Posterior vena cava (tissue), 2 donors: ENCODE measurements at places on chromosomes 5 and 9. TPM values are rescaled to one million over a fixed set of nuclear protein-coding genes. Genes with fewer than 3 reads are reported as not detected.

SH2D3C gene
- 13.7 TPM for total RNA-seq

LRRC19 gene
- total RNA-seq = not detected

DNA sequence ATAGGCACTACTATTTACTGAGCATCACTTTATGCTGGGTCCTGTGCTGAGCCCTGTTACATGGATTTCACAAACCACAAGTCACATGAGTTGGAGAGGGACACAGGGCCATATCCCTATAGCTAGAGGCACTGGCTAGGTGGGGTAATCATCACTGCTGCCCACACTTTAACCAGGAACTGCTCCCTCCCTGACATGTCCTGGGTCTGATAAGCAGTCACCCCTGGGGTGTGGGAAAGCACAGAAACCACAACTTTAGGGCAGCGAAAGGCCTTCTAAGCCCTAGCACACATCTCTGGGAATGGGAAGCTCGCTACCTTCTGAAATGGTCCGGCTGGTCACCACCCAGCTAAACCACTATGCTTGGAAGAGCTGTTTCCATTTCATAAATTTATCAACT lies 15.0 kb downstream of the TBC1D2 start:
- no peak for DNase-seq

DNA sequence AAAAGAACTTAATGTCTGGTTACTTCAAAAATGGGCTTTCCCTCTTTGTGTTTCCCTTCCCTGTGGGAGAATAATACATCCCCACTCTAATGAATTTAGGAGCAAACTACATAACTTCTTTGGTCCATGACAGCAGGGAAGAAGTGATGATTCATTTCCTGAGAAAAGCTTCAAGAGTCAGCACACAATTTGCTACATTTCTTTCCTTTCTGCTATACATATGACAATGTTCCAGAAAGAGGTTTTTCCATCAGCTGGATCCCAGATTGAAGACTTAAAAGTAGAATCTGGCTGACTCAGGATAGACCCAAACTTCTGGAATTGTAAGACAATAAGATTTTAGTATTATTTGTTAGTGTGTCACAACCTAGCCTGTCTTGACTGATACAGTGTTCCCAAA lies 126.1 kb downstream of the DRD1 start:
- no peak for DNase-seq

- no peak for DNase-seq
Measured at GRCh38 chr5:58475404-58475803, 15.5 kb upstream of the PLK2 start.

DNA sequence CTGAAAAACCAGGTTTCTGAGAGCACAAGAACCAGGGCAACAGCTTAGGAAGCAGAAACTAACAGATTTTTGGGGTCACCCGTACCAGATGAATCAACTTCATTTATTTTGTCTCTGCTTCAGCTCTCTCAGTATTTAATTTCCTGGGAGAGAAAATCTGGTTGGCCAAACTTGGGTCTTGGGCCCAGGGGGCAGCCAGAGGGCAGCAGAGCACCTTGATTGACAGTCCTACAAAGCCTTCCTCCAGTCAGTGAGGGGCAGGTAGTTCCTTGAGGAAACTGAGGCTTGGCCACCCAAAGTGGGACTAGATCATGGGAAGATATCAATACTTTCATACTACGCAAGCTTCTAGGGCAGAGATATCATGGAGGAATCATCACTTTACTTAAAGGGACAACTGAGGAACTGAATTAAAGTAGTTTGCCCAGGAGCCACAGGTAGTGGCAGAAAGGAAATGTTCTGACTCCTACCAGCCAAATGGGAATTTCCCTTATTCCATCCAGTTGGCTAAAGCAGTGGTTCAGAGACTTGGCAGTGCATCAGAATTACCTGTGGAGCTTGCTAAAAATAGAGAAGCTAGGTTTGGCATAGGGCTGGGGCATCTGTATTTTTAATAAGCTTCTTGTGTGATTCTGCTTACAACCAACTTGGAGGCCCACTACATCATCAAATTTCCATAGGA lies 21.5 kb upstream of the ARHGAP26 start:
- no peak for DNase-seq
